Inflammatory macrophage treated with lipopolysaccharide for 1 hour (primary cell): ENCODE measurements at places on chromosomes 5 and 9.

DNA sequence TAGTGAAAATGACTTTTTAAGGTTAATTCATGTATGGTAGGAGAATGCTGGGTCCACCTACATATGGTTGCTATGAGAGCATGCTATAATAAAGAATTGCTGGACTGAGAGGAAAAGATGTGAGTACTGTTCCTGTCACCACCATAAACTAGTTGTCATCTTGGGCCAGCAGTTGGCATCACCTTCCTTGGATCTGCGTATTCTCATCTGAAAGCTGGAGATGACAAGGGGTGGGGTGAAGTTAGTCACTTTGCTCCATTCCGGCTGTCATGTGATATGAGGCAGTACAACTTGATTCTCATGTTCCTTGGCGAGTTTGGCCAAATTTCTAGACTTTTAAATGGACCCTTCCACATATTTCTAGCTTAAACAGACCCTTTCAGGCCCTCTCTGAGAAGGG is 33.3 kb downstream of the PIP5K1B start:
- DNase-seq: no peak

DNA sequence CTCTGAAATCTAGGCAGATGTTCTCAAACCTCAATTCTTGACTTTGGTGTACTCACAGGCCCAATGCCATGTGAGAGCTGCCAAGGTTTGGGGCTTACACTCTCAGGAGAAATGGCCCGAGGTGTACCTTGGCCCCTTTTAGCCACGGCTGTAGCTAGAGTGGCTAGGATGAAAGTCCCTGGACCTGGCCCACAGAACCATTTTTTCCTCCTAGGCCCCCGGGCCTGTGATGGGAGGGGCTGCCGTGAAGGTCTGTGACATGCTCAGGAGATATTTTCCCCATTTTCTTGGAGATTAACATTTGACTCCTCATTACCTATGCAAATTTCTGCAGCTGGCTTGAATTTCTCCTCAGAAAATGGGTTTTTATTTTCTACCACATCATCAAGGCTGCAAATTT is 1296.5 kb downstream of the MAT2B start:
- no peak for DNase-seq

DNA sequence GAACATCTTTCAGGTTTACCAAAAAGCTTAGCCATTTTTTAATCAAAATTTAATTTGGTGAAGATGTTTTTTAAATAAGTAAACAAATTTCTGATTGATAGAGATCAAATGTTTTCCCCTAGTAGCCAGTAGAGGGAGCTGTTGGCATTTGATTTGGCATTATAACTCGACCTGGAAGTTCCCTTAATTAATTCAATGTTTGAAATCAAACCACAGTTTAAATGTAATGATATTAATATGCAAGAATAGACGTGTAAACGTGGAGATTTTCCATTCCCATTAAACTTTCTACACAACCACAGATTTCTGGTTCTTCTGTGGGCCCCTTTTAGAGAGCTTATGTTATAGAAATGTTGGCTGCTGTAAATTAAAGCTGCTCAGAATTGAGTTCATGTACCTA is 148.1 kb upstream of the MPDZ start:
- DNase-seq: peak; percentile 16

- DNase-seq: no peak
Observed at GRCh38 chr5:22985446-22985845, 132.3 kb upstream of the CDH12 start.

DNA sequence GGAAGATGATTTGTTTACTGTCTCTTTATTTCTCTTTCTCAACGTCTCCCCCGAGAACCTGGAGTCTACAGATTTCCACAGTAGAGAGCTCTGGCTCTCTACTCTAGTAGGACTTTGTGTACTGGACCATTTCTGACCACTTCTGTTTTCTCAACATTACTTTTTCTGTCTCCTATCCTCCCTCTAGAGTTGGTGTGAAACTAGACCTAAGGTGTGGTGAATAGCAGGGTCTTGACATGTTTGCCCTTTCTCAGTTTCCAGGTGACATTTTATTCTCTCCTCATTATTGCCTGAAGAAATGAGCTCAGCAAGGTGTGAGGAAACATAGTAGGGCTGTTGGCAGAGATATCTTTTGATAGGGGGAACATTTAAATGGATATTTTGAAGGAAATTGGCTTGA is 62.1 kb upstream of the IL6ST start:
- no peak for DNase-seq
